ENCODE measurements at places on chromosomes 5 and 9. TPM values are rescaled to one million over a fixed set of nuclear protein-coding genes. Genes with fewer than 3 reads are reported as not detected.

GRCh38 chr5:98793223-98793622 is 19.8 kb downstream of the RGMB start:
- DNase-seq = no peak

DNA sequence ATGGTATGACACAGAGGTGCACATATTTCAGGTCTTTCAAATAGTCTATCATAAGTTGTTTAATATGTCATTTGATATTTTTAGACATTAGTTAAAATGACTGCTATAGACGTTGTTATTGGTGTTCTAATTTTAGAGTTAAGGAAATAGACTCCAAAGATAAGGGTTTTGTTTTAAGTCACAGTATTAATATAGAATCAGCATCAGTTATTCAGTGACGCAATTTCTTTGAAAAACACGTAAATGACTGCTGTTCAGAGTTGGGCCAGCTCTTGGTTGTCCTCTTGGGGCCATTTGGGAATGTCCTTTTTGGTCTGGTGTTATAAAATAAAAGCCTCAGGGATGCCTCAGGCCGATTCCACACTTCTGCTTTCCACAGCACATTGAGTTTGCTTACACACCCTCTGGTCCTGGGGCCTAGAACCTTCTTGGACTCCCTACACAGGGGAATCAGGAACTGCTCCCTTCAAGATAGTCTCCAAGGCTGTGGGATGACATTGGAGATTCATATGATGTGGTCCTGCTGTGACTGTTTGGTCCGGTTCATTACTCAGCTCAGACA is 14.3 kb downstream of the OTULIN start:
- DNase-seq = no peak

- DNase-seq = no peak
Observed at GRCh38 chr5:116531635-116532034, 43.0 kb downstream of the SEMA6A start.

DNA sequence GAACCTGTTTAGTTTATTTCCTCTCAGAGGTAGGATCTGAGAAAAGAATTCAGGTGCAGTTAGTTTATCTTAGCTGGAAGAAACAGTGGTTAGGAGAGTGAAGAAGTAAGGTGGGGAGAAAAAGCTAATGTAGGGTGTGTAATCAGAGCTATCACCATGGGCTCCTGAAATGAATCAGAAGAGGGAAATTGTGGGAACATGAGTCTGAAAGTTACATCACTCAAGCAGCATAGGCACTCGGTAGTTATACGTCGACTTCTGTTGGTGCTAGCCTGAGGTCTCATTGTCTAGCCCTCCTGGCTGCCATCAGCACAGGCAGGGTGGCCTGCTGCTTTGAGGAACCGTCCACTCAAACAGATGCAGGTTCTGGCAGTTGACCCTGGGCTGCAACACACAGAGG is 56.7 kb upstream of the NPR3 start:
- DNase-seq = no peak

DNA sequence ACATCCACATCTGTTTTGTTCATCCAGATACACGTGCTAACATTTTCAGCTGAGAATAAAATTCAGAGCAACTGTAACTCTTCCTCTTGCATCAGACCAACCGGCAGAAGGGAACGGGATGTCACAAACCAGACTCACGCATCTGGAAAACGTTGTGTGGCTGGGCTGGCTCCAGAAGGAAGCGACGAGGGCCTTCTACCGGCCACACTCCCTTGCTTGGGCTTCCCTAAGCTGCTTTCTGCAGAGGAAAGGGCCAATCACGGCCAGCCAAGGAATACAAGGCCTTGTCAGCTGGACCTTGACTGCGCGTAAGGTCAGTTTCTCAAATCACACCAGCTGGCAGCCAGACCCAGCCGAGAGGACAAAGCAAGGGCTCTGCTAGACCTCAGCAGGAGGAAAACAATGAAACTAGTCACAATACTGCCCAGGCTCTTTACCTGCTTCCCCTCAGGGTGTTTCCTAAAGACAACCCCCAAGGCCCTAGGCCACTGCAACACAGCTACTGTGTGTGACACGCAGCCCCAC is 106.1 kb downstream of the THBS4 start:
- DNase-seq = no peak

GRCh38 chr9:129509533-129509928 is 111.4 kb downstream of the C9orf50 start:
- DNase-seq = no peak

- DNase-seq = no peak
Observed at GRCh38 chr9:116812231-116813030, 125.3 kb downstream of the TRIM32 start.

DNA sequence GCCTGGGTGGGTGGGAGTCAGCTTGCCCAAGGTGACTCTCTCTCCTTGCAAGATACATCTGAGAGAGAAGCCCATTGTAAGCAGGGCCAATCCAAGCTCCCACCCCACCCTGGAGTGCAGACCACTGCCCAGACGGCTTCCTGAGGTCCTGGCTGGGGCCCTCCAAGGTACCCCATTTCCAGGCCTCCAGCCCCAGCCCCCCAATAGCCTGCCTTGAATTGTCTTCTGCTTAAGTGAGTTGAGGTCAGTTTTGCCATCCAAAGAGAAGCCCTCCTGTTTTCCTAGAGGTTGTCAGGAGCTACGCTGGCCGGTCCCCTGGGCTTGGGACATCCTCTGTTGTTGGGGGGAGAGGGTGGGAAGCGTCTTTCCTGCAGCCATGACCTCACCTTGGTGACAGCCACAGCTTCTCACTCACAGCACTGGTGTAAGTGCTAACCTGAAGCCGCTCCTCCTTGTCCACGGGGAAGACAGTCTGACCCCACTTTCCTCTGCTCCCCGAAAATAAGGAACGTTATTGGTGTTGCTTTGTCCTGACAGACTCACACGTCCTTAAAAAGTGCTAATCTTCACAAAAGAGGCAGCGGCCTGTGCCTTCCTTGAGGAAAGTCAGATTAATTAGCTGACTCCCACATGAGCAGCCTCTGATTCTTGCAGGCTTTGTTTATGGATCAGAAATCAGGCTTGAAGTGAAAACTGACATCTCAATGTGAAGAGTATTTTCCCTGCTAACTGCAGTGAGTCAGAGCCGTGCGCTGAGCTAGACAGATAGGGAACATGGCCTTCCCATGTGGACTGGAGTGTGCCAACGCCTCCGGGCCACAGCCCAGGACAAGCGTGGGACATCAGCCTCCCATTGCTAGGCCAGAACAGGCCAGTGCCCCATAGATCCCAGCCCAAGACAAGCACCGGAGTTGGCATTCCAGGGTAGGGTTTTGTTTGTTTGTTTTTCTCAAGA is 52.3 kb downstream of the ADAMTS2 start:
- no peak for DNase-seq

GRCh38 chr9:133773889-133774655 is 35.9 kb upstream of the SARDH start:
- DNase-seq = no peak

DNA sequence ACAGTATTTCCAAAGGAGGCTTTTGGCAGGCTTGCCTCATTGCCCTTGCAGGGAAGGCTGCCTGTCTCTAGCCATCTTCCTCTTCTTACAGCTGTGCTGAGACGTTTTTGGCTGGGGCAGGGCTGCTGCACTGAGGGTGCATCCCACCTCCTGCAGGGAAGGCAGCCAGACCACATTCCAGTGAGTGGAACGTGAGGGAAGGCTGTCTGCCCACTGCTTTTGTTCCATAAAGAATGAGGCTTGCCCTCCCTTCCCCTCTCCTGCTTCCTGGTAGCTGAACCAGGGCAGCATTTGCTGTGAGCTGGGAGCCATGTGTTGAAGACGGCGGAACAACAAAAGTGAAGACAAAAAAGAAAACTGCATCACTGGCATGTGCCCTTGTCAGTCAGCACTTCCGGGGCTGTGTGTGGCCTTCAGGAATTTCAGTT is 16.8 kb downstream of the MGAT1 start:
- no peak for DNase-seq

DNA sequence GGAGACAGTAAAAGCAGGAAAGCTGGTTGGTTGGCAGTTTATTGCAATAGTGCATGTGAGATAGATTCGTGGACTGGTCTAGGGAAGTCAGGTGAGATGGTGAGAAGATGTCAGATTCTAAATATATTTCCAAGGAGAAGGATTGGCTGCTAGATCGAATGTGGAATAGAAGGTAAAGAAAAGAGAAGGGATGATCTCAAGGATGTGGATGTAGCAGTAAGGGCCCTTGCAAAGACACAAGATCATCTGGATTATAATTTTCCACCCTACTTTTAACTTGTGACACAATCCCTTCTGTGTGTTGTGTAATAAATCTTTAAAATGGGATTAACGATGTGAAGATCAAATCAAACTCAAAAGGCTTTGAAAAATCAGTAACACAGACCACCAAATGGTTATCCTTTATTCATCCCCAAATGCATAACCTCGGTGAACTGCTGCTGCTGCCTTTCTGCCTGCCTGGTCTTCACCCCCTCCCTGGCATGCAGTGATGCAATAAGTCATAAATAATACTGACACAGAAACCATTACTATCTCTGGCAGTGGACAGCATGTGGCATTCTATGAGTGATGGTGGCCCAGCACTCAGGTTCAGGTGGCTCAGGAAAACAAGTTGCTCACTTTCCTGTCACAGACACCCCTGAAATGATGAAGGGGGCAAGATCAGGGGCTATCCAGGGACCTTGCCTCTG is 178.4 kb downstream of the FAM114A2 start:
- DNase-seq = no peak

GRCh38 chr5:157384971-157385709 is 74.9 kb upstream of the NIPAL4 start:
- DNase-seq = peak; percentile 85

DNA sequence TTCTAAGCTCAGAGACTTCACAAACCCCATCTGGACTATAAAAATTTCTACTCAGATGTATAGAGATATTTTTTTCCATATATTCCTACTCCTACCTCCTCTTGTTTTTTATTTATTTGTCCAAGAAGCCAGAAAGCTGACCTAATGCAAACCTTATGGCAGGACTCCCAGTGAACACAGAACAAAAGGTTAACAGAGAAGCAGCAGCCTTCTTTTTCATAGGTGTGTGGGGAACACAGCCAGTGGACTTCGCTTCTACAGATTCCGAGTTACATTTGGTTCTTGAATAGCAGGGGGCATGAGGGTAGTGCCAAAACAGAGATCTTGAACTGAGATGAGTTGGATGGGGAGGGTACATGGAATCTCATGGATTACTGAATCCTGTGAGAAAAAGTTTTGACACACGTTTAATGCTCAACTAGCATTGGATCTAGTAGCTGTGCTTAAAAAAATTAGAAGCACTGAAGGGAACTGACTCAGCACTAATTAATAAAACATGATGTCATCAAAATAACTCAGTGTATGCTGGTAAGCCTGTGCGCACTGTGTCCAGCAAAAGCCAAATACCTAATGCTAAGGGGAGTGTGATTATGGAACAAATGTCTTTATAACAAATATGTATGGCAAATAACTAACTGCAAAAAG is 240.1 kb downstream of the GABRB2 start:
- peak; percentile 32 for DNase-seq

GRCh38 chr9:87676976-87677775 is 48.7 kb upstream of the CTSL start:
- no peak for DNase-seq

GRCh38 chr9:109779711-109780452 is at the start of gene PALM2AKAP2:
Gene PALM2AKAP2 (plus strand): TSS chr9:109780198. CDS start chr9:109780489, 291 bp downstream.
- peak; percentile 60 for DNase-seq

- DNase-seq = no peak
Observed at GRCh38 chr5:56759521-56760216, 55.7 kb upstream of the MAP3K1 start.

- no peak for DNase-seq
Observed at GRCh38 chr5:156802501-156802900, 47.6 kb upstream of the PPP1R2B start.

- no peak for DNase-seq
Observed at GRCh38 chr5:147398860-147399259, 111.0 kb downstream of the DPYSL3 start.

DNA sequence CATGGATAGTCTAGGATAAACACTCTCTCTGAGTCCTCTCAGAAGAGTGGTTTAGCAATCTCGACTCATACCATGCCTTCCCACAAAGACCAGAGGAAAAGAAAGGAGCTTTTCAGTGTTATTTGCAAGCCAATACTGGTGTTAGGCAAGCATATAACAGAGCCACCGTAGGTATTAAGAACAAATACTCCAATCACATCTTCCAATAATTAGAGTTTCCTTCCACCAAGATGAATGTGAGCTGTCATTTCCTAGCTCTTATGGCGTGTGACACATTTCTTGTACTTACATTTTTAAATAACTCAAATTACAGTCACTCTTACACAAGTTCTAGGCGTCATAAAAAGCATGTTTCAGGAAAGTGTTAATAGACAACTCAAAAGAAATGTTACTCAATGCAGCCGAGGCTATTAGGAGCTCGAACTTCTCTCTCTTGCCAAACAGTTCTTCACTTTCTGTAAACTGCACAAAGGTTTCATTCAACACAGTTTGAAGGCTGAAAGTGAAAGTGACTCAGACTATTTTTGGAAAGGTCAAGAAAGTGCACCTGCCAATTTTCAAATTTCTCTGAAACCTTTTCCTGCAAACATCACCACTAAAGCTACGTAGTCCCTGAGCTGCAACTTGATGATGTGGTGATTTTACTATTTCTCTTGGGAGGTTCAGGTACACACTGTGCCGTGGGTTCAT is 153.8 kb downstream of the AUH start:
- no peak for DNase-seq

GRCh38 chr5:134145041-134145757 is 30.7 kb downstream of the TCF7 start:
- DNase-seq = no peak

Gene SIT1
- total RNA-seq = not detected

Gene EFNA5
- 9.8 TPM for total RNA-seq

Gene ERCC8
- total RNA-seq = 5.1 TPM

Gene SHROOM1
- total RNA-seq = 8.7 TPM

Gene PRDM9
- total RNA-seq = not detected

Gene EDIL3
- total RNA-seq = 127 TPM

Gene OR1Q1
- not detected for total RNA-seq

Gene DCAF12
- 21.5 TPM for total RNA-seq
